ENCODE measurements at places on chromosomes 13 and 19.
A peak's percentile ranks its signal among the peaks of the same experiment; 100 is the strongest.

DNA sequence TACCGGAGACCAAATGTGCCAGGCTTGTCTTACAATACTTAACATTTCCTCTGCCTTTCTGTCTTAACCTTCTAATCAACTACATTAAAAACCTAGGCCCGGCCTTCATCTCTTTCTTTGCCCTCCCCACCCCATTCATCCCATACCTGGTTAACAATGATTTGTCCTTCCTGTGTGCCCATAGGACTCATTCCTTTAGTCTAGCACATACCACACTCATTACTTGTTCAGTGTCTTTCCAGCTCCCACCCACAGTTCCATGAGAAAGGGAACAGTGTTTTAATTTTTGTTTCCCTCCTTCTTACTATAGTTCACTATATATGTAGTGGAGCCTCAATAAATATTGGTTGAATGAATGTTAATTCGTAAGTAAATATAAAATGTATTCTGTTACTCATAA, 2.4 kb downstream of the CLN5 start:
- DNase-seq = no peak

DNA sequence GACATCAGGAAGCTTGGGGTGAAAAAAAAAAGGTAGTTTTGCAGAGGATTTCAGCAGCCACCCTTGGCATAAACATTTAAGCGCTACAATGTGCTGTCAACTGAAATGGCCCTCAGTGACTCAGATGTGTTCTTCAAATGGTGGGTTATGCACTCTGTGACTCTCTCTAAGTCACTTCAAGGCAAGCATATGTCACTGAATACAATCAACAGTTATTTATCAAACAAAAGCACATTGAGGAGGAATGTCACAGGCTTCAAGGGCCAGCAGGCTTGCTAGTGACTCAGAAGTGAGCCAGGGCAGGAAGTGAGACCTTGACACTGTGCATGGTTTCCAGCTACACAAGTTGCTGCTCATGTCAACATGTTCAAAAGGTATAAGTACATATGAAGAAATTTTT, 523.7 kb upstream of the HTR2A start:
- no peak for DNase-seq

DNA sequence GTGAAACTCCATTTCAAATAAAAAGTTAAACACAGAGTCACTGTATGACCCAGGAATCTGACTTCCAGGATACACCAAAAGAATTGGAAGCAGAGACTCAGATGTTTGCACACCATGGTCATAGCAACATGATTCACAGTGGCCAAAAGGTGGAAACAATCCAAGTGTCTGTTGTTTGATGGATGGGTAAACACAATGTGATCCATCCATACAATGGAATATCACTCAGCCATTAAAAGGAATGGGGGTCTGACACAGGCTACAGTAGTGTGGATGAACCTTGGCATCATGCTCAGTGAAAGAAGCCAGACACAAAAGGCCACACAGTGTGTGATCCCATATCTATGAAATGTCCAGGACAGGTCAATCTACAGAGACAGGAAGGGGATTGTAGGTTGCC, 174.3 kb downstream of the PTPRS start:
- DNase-seq = no peak

DNA sequence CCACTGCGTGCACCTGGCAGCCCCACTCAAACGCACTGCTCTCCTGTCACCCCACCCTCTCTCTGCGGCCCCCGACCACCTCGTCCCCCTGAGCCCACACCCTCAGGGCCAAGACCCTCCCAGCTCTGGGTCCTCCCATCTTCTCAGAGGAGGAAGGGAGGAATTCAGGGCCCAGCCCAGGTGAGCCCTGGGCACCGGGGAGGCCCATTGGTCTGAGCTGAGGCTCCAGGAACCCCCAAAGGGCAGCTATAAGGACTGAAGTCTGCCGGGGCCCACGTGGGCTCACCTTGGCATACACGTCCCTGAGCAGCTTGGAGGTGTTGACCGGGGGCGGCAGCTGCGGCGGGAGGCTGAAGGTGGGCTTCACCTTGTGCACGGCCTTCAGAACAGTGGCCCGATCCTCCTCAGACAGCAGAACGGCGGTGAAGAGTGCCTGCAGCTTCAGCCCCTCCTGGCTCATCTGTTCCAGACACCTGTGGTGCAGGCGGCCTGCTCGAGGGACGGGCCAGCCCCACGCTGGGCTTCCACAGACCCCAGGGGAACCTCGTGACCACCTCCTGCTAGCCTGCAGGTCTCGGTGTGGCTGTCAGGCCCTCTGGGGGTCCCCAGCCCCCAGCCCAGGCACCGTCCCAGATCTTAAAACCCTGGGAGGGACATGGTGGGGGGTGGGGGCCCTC, 8.8 kb downstream of the POLRMT start:
- DNase-seq = no peak

- no peak for DNase-seq
Observed at GRCh38 chr19:7337380-7338194, 11.2 kb upstream of the ARHGEF18 start.

DNA sequence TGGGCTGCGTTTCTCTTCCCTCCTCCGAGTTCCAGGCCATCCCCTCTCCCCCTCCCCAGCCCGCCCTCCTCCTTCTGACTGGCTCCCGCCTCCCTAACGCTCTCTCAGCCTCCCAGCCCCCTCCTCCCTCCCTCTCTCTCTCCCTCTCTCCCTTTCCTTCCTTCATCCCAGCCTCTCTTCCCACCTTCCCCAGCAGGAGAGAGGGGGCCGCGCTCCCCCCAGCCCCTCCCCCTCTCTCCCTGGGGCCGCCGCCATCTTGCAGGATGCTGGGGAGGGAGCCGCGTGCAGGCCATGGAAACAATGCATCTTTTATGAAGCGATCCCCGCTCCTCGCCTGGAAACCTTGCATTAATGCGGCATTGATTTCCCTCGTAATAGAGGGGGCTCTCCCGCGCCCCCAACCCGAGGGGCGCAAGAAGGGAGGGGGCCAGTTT, 42.6 kb upstream of the ADGRL1 start:
- peak; percentile 60 for DNase-seq

Data from amygdala (tissue), 56 donors.